Activated CD8-positive, alpha-beta memory T cell treated with anti-CD3 and anti-CD28 coated beads, Interleukin-2, amount 50 U/mL, for 4 hours (primary cell): ENCODE measurements at places on chromosomes 7 and 10.
A peak's percentile ranks its signal among the peaks of the same experiment; 100 is the strongest.

- DNase-seq: peak; percentile 43
Observed at GRCh38 chr7:131188367-131189339, 139.0 kb upstream of the MKLN1 start.

- no peak for DNase-seq
Observed at GRCh38 chr7:156005202-156005691, 193.0 kb upstream of the SHH start.

- DNase-seq: no peak
Observed at GRCh38 chr10:32130788-32131187, 74.6 kb upstream of the KIF5B start.

GRCh38 chr10:113139699-113140098 is 189.7 kb downstream of the TCF7L2 start:
- no peak for DNase-seq

- DNase-seq: no peak
Observed at GRCh38 chr10:86686972-86687371, 18.7 kb downstream of the LDB3 start.

DNA sequence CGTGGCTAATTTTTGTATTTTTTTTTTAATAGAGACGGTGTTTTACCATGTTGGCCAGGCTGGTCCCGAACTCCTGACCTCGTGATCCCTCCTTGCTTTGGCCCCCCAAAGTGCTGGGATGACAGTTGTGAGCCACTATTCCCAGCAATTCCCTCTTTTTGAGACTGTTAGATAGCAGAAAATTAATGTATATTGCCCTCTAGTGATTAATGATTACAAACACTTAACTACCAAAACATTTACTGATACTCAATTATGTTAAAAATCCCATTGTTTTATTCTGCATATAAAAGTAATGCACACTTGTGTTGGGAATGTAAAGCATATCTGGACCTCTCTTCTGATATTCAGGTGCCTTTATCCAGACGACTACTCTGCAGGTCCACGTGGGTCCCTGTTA is 41.2 kb upstream of the COBL start:
- no peak for DNase-seq

- DNase-seq: no peak
Observed at GRCh38 chr10:117442521-117442920, 67.3 kb upstream of the PDZD8 start.

GRCh38 chr7:139648941-139649425 is 125.5 kb downstream of the CLEC2L start:
- DNase-seq: no peak

DNA sequence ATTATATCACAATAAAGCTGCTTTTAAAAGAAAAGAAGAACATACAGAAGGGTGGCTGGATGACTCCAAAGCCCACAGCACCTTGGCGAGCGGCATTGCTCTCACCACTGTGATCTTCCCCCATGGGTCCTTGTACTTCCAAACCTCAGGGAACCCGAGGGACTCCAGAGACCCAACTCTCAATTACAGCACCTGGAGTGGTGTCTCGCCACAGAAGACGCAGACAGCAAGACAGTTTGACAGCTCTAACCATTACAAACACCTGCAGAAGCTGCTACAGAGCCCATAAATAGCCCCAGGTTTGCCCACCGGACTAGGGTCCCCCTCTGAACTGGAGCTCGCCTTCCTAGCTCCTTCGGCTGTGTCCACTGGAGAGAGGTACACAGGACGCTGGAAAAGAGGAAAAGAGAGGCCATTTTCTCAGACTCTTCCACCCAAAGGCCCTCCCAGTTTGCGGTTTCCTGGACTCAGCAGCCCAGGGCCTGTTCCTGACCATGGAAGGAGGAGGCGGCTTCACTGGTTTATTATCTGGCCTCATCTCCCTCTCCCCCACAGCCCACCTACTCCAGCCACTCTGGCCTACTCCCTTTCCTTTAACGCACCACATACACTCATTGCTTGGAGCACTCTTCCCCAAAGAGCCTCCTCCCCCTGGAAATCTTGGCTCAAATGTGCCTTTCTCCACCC is 1.9 kb downstream of the PIK3AP1 start:
- no peak for DNase-seq

GRCh38 chr7:149081914-149082313 is 8.6 kb downstream of the ZNF786 start:
- DNase-seq: no peak

GRCh38 chr7:44416941-44417340 is 73.5 kb downstream of the NUDCD3 start:
- no peak for DNase-seq

DNA sequence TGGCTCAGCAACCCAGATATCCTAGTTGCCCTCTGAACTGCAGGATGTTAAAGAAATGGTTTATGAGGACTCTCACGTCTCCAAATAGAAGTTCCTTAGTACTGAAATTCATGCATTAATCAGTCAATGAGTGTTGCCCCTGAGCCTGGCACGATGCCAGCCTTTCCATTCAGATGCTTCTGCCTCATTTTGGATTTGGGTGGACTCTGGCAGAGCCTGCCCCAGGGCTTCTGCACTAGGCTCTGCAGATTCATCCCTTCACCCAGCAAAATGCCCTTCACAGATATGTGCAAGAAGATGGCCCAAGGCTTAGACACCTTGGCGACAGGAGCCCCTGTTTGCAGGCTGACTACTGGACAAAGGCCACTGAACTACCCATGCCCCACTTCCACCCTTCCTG is 747.8 kb downstream of the GRID1 start:
- no peak for DNase-seq

GRCh38 chr7:140294454-140294853 is 103.9 kb downstream of the SLC37A3 start:
- DNase-seq: no peak

DNA sequence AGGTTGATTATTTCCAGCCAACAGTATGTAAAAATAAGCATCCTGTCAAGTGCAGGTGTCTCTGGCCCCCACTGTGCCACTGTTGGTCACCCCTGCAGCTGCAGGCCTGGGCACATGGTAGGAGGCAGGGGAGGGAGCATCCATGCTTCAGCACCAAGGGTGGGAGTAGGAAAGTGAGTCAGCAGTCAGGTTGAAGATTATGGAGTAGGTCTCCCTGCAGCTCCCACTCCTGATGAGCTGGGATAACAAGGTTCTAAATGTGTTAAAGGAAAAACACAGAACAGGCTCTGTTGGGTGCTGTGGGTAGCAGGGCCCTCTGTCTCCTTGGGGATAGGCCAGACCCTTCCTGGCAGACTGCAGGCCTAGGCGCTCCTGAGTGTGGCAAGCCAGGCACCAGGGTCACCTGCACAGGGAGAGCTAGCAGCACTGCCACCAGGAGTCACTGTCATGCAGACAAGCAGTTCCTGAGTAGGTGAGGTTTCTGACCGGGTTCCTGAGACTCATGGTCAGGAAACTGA is 59.3 kb downstream of the NUDCD3 start:
- DNase-seq: peak; percentile 33

GRCh38 chr7:33053721-33054120 is 8.9 kb downstream of the NT5C3A start:
- no peak for DNase-seq

GRCh38 chr7:146875237-146875785 is 758.7 kb downstream of the CNTNAP2 start:
- DNase-seq: no peak

DNA sequence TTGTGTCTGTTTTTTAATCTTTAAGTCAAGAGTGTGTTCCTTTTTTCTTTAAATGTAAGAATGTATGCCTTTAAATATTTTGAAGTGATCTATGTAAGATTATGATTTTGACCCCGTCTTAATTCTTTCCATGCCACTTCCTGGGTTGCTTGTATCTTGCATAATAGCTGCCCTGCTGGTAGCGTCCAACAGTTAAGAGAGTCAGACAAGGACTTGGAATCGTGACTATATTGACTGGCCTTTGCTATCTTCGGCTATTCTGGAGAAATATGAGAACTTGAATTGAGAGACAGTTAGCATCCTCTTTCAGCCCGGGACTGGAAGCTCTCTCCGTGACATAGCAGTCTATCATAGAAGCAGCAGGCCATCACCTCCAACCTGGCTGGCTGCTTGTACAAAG is 13.0 kb downstream of the NRP1 start:
- DNase-seq: no peak

DNA sequence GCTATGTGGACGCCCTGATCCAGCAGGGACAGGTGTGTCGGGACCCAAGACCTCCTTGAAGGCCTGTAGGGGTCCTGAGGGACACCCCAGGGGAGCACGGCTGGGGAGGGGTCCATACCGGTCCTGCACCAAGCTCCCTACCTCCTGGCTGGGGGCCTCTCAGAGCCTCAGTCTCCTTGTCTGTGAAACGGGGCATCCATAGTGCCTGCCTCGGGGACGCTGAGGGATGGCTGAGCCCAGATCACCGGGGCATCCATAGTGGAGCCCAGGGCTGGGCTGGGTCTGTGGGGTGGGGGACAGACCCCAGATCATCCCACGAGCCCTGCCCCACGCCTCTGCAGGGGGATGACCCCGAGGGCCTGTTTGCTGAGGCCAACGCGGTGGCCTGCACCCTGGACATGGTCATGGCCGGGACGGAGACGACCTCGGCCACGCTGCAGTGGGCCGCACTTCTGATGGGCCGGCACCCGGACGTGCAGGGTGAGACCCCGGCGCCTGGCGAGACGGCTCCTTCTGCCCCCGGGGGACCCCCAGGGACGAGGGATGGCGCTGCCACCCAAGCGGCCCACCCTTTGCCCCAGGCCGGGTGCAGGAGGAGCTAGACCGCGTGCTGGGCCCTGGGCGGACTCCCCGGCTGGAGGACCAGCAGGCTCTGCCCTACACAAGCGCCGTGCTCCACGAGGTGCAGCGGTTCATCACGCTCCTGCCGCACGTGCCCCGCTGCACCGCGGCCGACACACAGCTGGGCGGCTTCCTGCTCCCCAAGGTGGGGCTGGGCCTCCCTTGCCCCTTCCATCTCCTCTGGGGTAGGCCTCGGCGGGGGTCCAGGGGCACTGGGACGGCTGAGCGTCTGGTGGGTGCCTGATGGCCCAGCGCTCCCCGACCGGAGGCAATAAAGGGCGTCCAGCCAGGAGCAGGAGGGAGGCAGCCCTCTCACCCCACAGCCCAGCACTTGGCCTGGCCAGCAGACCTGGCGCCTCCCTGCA is 4.1 kb downstream of the CYP2W1 start:
- DNase-seq: no peak

DNA sequence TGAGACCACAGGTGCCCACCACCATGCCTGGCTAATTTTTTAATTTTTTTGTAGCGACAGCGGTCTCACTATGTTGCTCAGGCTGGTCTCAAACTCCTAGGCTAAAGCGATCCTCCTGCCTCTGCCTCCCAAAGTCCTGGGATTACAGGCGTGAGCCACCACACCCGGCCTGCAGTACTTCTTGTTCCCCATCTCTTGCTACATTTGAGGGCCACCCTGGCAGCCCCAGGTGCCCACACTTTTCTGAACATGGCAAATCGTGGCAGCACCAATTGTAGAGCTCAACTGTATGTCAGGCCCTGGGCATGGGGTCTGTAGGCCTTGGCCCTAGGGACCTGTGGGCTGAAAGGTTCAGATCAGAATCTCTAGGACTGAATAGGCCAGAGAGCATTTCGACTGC is 25.1 kb upstream of the LIMK1 start:
- no peak for DNase-seq

DNA sequence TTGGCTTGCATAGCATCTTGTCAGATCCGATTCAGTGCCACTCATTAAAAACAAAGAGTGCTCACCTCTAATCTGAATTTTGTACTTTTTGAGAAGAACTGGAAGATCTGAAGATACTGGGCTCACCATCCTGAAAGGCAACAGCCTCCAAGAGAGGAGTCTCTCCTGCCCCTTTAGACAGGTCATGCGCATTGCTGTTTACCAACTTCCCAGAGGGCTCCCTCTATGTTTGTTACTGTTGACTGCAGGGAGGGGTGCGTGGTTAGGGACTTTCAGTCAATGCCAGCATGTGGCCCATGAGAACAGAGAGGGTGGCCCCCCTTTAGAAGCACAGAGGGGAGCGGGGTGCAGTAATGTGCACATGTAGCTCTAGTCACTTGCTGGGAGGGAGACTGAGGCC is 33.2 kb upstream of the CABCOCO1 start:
- DNase-seq: no peak

DNA sequence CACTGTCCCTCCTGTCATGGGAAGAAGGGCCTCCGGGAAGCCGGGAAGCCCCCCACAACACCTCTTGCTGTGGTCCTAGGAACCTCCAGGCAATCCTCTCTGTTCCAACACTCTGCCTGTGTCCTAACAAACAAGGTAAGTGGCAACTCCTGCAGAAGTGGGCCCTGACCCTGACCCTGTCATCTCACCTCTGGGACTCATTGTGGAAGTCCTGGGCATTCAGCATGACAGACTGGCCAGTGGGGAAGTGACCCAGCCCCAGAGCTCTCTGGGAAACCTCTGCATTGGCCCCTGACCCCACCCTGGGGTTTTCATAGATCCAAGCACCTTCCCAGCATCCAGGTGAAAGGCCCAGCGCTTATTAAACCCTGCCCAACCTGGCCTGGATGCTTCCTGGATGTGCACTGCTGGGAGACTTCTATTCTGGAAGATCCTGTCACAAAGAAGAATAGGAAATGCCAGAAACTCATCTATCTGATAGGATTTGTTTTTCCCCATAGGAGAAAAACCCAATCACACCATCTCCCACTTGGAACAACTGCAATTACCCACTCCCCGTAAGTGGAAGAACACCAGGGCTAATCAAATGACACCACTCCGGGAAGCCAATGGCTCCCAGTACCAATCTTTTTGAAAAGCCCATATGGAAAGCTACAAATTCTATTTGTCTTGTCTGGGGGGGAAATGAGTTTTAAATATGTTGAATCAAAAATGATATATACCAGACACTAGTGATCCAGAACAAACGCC is 24.3 kb downstream of the LEP start:
- DNase-seq: no peak

GRCh38 chr7:5422396-5423305 is 983 bp downstream of the TNRC18 start:
- DNase-seq: no peak

GRCh38 chr7:50362712-50363282 is 58.3 kb downstream of the IKZF1 start:
- peak; percentile 50 for DNase-seq

DNA sequence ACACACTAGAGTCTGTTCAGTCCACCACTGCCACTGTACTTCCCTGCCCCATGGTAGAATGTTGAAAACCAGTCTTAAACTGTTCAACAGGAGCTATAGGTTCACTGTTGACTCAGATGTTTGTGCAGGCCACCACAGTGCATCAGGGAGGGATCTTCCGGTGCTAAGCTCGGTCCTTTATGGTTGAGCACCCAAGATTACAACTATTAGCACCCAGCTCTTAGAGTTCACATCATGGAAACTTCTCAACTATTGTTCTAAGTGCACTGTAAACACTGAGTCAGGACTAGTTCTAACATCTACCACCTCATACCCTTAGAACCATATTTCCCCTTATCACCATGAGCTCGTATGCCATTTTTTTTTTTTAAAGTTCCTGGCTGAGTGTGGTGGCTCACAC is 97.1 kb upstream of the MXI1 start:
- DNase-seq: no peak

- no peak for DNase-seq
Observed at GRCh38 chr10:53839440-53840039, 961.5 kb downstream of the PCDH15 start.
